ENCODE measurements at places on chromosomes 6 and 20.

GRCh38 chr20:52837378-52837777, 134.8 kb upstream of the TSHZ2 start:
- DNase-seq, result peak; percentile 50

GRCh38 chr6:6678185-6678671, 89.7 kb downstream of the LY86 start:
- DNase-seq, result peak; percentile 42

DNA sequence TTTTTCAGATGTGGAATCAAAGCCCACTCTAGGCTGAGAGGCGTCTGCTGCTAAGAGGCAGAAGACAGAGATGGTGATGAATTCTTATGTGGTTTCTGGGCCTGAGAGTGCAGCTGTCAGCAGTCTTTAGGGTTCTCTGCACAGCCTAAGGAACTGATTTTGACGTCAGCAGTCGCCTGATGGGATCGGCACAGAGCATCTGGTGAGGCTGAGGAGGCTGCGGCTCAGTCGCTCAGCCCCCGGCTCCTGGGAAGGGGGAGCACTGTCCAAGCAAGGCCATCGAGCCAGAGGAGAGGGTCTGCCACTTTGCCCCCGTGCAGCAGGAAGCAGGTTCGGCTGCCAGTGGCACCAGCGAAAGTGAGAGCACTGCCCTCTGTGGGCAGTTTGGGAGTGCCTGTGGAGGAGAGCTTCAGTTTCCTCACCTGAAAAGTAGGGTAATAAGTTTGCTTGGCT, 92.5 kb downstream of the TCP11 start:
- DNase-seq, result no peak

GRCh38 chr20:53205046-53205445, 232.9 kb downstream of the TSHZ2 start:
- DNase-seq, result no peak

DNA sequence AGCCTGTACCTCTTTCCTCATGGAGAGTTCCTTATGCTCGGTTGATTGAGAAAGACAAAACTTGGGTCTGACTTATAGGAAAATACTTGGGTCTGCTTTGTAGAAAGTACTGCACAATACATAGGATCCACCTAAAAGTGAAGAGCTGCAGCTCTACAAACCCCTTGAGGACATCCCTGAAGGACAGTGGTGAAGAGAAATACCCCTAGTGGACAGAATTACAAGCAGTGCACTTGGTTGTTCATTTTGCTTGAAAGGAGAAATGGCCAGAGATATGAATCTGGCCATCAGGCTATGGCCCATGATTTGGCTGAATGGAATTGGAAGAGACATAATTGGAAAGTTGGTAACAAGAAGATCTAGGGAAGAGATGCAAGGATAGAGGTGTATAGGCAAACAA, 8.3 kb downstream of the CD24 start:
- DNase-seq, result no peak

DNA sequence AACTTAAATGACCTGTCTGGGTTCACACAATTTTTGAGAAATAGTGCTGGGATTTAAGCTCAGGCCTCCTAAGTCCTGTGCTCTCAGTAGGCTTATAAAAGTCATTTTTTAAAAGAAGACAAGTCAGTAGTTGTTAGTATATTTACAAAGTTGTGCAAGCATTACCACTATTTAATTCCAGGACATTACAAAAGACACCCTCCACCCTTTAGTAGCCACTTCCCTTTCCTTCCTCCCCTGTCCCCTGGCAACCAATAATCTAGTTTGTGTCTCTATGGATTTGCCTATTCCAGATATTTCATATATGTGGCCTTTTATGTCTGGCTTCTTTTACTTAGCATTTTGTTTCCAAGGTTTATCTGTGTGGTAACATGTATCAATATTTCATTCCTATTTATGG, 37.6 kb downstream of the HMGN3 start:
- DNase-seq, result no peak

DNA sequence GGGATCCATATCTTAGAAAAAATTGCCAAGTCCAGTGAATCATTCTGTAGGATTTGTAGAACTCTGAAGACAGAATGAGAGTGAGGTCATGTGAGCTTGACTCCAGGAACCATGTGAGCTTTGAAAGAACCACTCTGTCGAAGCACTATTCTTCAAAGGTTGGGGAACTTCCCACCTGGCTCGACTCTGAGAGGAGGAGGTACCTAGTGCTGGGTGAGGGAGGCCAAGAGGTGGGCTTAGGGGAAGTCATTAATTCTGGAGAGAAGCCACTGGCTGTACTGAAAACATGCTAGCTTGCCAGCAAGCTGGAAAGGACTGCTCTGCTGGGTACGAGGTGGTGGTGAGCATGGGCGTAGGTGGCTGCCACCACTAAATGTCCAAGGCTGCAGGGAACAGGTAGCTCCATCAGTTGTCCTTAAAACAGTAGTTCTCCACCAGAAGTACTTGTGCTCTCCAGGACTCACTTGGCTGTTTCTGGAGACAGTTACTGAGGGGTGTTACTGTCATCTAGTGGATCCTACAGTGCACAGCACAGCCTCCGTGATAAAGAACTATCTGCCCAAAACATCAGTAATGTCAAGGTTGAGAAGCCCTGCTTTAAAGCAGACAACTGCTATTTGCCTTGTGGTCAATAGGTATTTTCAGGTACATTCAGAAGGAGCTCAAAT, 34.7 kb upstream of the SYNJ2 start:
- DNase-seq, result no peak

- DNase-seq, result no peak
Observed at GRCh38 chr6:85726206-85726605, 83.5 kb upstream of the SYNCRIP start.

GRCh38 chr6:75673884-75674283, 72.2 kb downstream of the SENP6 start:
- DNase-seq, result no peak

DNA sequence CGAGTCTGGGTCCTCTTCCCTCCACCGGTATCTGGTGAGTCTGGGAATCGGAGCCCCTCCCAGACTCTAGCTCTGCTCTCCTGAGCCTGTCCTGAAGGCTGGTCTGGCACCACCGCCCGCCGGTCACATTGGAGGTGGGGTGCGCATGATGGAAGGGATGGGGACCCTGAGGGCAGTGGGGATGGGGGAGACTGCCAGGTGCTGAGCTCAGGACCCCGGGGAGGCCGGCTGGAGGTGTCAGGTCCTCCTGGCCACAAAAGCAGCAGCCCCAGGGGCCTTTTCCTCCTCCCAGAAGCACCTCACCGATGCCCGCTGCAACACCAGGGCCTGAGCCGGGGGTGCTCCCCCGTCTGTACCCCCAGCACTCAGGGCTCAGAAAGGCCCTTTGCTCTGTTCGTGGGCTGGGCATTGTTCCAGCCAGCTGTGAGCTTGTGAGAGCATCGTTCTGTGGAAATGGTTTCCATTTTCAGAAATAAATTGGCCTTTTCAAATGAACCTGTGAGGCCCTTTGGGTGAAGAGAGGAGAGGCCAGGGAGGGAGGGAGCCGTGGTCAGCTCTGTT, 2.5 kb upstream of the NPBWR2 start:
- no peak for DNase-seq

- DNase-seq, result no peak
Observed at GRCh38 chr6:30913721-30914075, 340 bp upstream of the VARS2 start.

DNA sequence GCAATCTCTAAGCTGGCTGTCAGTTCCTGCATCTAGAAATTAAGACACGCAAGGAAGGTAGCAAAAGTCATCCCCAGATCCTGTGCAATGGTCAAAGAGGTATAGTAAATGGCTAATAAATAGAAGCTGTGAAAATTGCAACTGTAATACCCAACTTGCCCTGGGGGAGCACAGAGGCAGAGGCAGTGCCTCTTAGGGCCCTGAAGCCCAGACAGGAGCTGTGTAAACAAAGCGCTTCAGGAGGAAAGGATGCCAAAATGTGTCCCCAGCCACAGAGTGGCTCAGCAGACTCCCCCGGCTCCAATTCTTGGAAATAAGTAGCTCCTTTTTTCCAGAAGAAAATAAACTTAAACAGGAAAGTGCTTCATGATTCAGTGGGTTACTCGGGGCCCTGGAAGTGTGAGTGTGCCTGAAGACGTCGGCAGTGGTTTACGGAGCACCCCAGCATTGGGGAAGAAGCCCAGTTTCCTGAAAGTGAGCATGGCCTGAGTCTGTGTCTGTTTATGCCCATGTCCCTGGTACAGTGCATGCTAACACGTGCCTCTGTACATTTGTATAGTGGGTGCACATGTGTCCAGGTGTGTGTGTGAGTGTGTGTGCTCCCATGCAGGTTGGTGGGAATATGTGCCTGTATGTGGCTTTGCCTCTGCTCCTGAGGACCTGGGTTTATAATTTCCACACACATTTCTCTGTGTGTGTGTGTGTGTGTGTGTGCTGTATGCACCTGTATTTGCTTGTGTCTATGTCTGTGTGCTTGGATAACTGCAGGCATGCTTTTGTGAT, 246.7 kb downstream of the MAFB start:
- DNase-seq, result no peak

GRCh38 chr6:50087231-50087954, 37.7 kb upstream of the DEFB112 start:
- no peak for DNase-seq

DNA sequence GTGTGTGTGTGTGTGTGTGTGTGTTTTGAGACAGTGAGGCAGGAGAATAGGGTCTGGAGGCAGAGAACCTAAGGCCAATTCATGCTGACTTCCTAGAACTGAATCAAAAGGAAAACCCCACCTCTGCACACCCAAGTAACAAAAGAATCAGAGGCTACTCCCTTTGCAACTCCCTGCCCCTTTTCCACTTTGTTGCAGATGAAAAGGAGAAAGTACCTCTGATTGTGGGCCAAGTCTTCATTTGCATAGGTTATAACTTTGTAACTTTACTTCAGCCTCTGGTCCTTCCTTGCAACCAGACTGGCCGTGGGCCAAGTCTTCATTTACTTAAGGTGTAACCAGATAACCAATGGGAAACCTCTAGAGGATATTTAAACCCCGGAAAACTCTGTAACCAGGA, 168.8 kb downstream of the EYA2 start:
- DNase-seq, result no peak

- DNase-seq, result no peak
Observed at GRCh38 chr6:38684237-38684636, 18.7 kb downstream of the GLO1 start.

GRCh38 chr6:138309695-138310094, 68.0 kb upstream of the SMIM28 start:
- no peak for DNase-seq

GRCh38 chr6:90286884-90287488, 9.7 kb downstream of the BACH2 start:
- no peak for DNase-seq

DNA sequence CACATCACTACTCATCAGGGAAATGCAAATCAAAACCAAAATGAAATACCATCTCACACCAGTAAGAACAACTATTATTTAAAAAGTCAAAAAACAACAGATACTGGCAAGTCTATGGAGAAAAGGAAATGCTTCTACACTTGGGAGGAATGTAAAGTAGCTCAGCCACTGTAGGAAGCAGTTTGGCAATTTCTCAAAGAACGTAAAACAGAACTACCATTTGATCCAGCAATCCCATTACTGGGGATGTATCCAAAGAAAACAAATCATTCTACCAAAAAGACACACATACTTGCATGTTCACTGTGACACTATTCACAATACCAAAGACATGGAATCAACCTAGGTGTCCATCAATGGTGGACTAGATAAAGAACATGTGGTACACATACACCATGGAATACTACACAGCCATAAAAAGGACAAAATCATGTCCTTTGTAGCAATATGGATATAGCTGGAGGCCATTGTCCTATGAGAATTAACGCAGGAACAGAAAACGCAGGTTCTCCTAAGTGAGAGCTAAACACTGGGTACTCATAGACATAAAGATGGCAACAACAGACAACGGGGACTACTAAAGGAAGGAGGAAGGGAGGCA, 260.4 kb downstream of the RNGTT start:
- DNase-seq, result no peak

GRCh38 chr20:57317789-57318371, 11.7 kb upstream of the SPO11 start:
- no peak for DNase-seq

GRCh38 chr6:117603821-117604220, 1.5 kb upstream of the GOPC start:
- no peak for DNase-seq

- DNase-seq, result no peak
Observed at GRCh38 chr6:139883776-139884175, 509.3 kb upstream of the CITED2 start.

DNA sequence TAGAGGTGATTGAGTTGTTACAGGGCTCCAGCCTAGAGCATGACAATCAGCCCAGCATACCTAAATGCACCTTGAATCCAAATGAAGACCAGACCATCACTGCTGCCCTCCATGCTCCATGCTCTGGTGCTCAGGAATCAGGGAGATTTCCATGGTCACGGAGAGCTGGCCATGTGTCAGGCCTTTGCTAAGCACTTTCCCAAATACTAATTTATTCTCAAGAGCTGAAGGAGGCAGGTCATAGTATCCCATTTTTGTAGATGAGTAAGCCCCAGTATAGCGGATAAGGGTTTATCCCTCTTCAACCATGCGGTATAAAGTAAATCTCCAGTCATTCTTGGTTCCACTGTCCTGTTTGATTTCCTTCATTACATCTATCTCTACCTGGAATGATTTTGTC, 240.8 kb downstream of the TFAP2A start:
- no peak for DNase-seq

DNA sequence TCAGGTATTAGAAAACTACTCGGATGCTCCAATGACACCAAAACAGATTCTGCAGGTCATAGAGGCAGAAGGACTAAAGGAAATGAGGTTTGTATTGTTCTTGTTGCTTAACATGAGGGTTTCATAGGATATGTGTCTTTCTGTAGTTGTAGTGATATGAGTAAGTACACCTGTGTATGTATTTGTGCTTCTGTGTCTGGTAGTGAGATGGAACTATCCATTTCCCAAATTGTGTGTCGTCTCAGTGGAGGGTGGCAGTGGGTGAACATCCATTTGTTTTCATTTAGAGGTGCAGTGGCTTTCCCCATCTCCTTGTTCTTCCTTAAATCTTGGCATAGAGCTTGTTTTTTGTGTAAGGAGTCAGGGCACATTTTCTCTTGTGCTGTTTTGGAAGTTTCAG, 8.2 kb downstream of the ASXL1 start:
- DNase-seq, result no peak

- no peak for DNase-seq
Observed at GRCh38 chr6:144156991-144157390, 6.7 kb downstream of the STX11 start.

GRCh38 chr20:49543071-49543857, 24.7 kb downstream of the PTGIS start:
- no peak for DNase-seq

GRCh38 chr6:111980971-111981840, 72.7 kb upstream of the CCN6 start:
- DNase-seq, result no peak

DNA sequence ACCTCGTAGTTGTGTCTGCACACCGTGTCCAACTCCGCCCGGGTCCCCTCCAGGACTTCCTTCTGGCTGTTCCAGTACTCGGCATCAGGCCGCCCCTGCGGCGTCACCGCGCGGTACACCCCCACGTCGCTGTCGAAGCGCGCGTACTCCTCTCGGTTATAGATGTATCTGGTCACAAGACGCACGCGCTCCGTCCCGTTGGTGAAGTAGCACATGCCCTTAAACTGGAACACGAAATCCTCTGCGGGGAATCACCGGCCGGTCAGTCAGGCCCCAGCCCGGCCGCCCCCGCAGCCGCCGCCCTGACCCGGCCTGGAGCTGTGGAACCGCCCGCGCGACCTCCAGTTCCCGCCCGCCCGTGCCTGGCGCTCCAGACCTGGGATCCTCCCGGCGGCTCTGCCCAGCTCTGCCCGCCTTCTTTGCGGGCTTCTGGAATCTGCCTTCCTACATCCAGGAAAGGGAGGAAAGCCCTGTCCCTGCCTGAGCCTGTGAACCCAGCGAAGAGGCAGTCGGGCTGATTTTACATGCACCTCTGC, 1.6 kb downstream of the HLA-DQB1 start:
- DNase-seq, result no peak
